ENCODE measurements at places on chromosomes 3 and 15.

- DNase-seq, result no peak
Measured at GRCh38 chr3:157115069-157116006, 44.6 kb downstream of the CCNL1 start.

- no peak for DNase-seq
Measured at GRCh38 chr3:187773233-187774184, 28.2 kb upstream of the BCL6 start.

- DNase-seq, result no peak
Measured at GRCh38 chr3:172359231-172359630, 89.0 kb downstream of the GHSR start.

GRCh38 chr3:99966662-99967416, 147.5 kb downstream of the FILIP1L start:
- DNase-seq, result no peak

DNA sequence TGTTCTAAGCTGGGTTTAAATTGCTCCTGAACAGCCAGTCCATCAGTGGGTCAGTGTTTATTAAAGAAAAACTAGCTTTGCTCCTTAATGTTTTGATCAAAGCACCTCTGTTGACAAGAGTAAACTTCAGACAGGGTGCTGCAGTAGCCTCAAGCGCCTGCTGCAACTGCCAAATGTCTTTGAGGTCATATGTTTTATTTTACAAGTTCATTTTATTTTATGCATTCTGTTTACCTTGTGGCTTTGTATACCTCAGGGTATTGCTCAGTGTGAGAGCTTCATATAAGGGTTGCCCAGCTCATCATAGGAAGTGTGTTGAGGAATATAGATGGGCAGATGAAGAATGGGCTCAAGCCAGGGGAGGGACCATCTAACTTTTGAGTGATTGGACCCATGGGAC, 8.5 kb downstream of the MYZAP start:
- DNase-seq, result no peak

DNA sequence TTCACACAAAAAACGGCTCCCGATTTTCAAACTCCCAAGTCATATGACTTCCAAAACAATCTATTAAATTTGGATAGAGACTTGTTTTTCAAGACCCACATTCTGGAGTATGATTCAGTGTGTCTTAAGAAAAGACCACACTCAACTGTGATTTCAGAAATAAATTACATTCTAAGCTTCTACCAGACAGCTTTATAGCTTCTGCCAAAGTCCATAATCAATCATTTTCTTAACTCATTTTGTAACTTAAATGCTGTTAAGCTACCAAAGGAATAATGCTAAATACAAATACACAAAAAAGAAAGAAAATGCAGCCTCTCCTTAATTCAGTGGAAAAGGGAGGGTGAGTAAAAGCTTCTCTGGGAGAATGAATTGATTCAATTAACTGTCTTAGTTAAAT, 192.3 kb upstream of the P2RY1 start:
- no peak for DNase-seq

DNA sequence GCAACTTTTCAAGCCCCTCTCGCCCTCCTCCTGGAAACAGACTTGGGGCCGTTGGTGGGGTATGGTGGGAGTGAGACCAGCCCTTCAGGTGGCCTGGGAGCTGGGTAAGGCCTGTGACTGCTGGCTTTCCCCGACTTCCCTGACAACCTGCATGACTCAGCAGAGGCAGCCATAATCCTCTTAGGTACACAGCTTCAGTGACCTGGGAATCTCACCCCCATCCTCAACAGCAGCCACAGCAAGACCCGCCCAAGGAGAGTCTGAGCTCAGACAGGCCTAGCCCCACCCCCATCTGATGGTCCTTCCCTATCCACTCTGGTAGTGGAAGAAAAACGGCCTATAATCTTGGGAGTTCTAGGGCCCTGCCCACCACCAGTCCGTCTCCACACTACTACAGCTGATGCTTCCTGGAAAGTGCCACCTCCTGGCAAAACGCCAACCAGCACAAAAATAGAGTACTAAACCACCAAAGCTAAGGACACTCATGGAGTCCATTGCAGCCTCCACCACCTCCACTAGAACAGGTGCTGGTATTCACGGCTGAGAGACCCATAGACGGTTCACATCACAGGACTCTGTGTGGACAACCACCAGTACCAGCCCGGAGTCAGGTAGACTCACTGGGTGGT, 13.1 kb upstream of the SLC27A2 start:
- DNase-seq, result no peak

DNA sequence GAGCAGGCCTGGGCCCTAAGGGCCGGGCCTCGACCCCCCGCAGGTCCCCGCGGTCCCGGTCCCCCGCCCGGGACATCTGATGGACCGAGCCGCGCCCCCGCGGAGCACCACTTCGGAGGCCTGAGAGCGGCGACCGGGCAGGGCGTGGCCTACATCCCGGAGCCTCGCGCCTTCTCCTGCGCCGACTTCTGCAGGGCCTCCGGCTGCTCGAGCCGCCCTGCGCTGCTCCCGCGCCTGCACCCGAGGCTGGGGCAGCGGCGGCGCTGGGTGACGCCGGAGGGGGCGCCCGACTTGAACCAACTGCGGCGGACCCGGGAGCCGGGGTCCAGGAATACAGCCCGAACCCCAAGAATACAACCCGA, 14.9 kb upstream of the GP9 start:
- no peak for DNase-seq

DNA sequence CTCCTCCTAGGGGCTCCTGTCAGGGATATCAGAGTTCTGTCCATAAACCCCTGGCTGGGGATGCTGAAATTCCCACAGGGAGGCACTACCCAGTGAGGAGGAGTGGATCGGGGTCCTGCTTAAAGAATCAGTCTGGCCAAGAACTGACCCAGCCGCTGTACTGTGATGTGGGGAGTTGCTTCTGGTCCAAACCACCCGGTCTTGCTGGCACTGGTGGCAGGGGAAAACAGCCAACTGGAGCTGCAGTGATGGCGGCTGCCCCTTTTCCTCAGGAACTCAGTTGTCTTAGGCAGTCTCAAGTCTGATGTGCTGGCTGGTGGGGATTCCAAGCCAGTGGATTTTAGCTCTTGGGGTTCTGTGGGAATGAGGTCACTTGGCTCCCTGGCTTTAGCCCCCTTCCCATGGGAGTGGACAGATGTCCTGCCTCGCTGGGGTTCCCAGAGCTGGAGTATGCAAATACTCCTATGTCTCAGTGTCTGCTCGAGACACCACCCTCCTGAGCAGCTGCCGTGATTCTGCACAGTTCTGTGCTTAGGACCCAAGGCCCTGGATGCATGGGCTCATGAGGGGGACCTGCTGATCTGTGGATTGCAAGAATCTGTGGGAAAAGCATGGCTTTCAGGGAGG, 97.1 kb downstream of the SLC25A26 start:
- no peak for DNase-seq

GRCh38 chr3:111739311-111739911, 119.7 kb upstream of the PHLDB2 start:
- DNase-seq, result no peak

DNA sequence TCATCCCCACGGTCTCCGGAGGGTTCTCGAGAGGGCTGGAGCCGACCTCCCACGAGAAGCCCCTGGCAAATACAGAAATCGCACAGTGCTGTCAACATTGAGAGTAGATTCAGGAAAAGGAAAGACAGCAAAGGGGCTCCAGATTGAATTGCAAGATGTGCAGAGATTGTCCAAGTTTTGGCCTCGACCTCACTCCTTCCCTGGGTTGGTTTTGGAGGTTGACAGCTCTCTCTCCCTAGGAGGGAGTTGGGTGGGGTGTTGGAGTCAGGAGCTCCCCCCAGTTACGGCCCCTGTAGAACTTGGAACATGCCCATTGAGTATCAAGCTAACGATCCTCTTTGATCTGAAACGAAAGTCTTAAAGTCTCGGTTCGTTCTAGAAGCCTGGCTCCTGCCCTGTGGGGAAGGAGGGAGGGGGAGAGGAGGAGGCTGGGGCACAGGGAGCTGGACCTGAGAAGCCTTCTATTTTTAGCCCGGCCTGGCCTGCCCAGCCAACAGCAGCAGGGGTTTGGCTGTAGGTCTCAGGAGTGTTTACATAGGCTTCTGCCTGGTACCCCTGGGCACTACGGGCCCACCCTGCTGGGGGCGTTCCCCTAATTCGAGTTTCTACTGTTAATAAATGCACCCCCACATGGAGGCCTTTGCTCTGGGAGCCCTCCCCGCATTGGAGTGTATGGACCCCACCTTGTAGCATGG, 672 bp upstream of the KY start:
- no peak for DNase-seq

DNA sequence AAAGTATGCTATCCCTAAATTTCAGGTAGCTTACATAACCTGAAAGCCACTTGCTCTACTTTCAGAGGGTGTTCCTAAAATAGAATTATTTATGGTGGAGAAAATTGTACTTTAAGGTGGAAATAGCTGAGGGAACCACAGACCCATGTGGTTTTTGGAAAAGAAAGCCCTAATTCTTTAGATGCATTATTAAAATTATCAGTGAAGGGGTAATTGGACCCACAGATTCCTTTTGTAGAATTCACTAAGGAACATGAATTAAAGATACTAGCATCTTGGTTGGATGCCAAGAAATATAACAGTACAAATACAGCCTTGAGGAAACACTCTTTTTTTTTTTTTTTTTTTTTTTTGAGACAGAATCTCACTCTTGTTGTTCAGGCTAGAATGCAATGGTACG, 37.8 kb downstream of the DPPA2 start:
- no peak for DNase-seq
